ENCODE measurements at places on chromosomes 5 and 9.

DNA sequence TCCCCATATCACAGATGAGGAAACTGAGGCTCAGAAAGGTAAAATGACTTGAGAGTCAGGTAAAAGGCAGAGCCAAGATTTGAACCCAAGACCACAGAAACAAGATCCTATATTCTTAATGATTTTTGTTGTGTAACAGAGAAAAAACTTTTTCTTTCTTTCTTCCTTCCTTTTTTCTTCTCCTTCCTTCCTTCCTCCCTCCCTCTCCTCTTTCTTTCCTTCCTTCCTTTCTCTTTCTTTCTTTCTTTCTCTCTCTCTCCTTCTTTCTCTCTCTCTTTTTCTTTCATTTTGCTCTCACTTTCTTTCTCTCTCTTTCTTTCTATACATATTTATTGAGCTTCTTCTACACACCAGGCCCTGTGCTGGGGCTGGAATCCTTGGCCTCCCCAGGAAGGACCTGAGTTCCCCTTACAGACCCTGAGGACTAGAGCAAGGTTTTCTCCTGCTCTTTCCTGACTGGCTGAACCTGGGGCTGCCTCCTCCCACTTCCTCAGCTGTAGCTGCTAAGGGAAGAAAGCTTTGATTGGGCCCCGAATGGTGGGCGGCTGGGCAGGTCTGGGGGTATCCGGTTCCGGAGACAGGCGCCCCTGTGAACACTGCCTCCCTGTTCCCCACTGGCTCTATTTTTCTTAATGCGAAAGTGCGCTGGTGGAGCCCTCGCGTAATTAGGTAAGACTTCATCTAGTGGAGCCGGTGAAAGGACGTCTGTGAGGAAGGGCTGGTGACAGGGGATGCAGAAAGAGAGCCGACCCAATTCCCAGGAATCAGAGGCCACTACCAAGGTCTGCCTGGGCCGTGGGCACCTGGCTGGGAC lies 27.4 kb upstream of the KIF12 start:
- peak; percentile 36 for DNase-seq

DNA sequence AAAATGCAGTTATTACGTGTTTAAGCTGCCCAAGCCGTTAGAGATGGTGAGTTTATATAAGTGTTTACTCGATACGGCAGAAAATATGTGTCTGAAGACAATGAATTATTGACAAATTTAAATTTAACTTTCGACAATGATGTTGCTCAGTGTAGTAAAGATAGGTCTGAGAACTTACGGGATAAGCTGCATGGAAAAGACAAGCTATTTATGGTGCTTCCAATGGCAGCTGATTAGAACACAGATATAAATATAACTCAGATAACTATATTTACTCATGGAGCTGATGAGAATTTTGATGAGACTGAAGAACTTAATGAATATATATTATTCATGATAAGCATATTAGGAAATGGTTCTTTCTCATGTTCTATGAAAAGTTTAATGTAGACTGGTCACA lies 139.3 kb downstream of the AUH start:
- DNase-seq, result no peak

GRCh38 chr9:34154057-34154456 lies 24.8 kb upstream of the UBAP1 start:
- no peak for DNase-seq

GRCh38 chr5:135064235-135064570 lies 30.2 kb upstream of the PITX1 start:
- DNase-seq, result no peak

GRCh38 chr5:28254846-28255245 lies 1216.5 kb upstream of the CDH9 start:
- no peak for DNase-seq

DNA sequence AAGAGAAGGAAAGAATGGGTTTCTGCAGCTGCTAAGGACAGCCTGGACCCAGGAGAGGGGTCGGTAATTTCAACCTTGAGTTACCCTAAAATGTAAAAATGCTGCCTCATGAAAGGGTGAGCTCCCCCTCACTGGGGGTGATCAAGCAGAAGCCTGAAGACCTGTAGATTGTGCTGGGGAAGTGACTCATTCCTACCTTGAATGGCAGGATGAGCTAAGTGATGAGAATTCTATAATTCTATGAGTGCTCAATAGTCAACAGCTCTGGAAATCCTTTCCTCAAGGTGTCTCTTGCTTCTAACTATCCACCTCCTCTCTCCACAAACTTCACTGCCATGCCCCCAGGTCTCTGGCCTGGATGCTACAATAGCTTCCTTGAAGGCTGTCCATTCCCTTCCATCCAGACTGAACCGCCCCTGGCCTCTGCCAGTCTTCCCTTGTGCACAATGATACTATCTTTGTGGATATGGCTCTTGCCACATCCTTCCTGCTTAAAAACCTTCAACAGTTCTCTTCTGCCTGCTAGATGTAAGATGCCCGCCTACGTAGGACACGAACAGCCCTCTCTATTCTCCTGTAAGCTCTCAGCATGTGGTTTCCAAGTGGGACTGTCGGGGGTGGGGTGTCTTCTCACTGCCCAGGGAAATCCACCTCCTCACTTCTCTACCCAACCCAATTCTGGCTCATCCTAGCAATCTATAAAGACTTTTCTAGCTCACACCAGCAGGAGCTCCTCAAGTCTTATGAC lies 50.6 kb downstream of the PTPN3 start:
- DNase-seq, result no peak

GRCh38 chr9:128729302-128729701 lies 5.4 kb upstream of the ZDHHC12 start:
- DNase-seq, result no peak

DNA sequence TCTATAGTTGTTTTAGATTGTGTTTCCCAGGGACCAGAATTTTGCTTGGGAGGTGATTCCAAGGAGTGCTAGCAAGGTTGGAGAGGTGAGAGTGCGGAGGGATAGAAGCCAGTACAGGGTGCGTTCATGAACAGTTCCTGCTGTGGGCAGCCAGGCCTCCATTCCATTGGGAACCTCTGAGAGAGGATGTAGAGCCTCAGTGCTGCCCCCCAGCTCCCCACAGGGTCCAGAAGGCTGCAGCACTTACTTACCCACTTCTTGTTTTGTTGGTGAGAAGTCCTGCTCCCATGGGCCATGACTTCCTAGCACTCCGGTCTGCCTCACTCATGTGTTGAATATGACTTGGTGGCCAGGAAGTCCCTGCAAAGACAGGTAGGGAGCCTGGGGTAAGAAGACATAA lies 128.2 kb upstream of the GAS1 start:
- DNase-seq, result no peak

DNA sequence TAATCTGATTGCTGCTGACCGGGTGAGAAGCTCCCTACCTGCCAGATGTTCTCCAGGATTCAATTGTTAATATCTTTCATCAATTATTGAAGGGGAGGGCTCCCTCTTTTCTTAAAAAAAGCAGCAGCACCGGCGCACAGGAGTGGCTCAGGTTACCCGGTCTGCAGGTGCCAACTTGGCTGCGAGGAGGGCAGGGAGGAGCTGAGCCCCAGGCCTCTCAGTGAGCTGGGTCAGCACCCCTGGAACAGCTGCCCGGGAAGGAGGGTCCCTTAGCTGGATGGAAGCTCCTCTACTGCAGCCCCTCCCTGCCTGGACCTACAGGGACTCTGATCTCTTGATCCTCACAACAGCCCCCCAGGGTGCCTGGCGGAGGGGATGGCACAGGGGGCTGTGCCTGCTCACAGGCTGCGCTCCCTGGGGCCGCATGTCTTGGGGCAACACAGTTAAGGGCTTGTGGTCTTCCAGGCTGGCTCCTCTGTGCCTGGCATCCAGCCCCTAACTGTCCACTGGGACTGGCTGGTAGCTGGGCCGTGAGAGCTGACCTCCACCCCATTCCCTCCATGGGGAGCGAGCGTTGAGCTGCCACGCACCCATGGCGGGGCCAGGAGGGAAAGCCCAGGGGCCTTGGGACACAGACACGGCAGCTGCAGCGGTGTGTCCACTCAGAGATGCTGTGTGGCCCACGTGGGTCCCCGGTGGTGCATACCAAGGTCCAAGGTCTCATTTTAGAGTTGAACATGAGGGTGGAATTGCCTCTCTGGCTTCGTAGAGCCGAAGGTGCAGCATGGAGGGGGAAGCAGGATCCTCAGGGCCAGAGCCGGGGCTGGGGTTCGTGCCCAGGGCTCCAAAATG lies 28.6 kb upstream of the TMEM250 start:
- no peak for DNase-seq

DNA sequence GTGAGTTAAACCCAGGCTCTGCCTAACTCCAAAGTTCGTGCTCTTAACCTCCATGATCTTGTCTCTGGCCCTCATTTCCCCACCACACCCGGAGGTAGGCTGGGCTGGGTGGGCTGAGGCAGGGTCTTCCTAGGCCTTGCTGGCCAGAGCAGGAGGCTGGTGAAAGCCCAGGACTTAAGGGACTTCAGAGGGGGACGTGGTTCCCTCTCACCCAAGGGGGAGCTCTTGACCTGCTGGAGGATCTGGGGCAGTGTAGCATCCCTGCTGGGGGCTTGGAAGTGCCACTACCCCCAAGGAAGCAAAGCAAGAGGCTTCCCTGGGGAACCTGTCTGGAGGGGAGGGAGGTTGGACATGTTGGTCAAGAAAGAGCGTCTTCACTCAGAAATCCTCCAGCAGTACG lies 14.7 kb downstream of the PITX1 start:
- no peak for DNase-seq

GRCh38 chr5:73522989-73523388 lies 24.7 kb downstream of the BTF3 start:
- no peak for DNase-seq

DNA sequence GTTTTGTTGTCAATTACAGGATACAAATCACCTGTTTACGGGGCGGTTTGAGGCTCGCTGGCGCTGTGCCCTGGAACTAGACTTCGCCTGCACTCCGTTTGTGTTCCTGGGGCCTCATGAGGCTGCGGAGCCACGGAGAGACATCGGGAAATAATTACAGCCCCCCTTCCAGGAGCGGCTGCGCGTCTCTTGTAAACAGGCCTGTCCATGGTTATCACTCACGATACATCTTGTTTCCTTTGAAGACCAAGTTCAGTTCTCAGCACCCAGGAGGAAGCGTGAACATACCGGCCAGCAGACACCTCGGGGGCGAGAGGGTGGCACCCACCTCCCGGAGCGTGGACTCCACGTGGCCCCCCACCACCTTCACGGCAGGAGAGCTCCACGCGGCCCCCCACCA lies 297.1 kb upstream of the IRX4 start:
- no peak for DNase-seq

GRCh38 chr9:87167582-87167981 lies 220.3 kb upstream of the GAS1 start:
- DNase-seq, result no peak

DNA sequence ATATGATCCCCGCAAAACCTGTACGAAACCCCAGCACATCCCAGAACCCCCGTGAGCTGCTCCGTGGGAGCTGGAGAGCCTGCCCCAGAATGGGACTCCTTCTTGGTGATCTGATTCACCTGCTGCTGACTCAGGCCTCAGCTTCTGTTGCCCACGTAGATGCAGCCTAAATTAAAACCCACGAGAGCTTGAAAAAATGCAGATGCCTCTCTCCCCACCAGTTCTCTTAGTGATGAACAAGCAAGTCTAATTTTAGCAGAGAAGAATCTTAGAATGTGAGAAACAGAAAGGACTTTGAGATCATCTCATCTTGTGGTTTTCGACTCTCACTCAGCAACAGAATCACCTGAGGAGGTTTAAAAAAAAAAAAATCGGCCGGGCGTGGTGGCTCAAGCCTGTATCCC lies 57.6 kb downstream of the TMOD1 start:
- DNase-seq, result no peak

GRCh38 chr9:128556276-128556675 lies 3.9 kb downstream of the SPTAN1 start:
- DNase-seq, result no peak

DNA sequence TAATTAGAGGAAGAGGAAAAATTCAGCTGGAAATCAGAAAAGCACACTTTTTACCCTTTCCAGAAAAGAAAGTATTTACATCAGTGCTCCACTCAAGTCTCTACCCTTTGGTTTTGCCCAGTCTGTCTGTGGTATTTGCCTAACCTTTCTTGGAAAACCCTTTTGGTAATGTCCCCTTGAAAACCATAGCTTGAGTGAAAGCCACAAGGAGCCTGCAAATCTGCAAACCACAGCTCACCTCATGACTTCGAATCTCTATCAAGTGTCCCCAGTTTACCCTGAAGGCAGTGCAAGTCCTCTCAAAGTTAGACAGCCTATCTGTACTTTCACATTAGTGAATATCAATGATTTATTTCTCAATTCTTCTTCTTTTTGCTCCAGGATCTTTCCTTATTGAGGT lies 162.1 kb upstream of the TSLP start:
- no peak for DNase-seq
